ENCODE measurements at places on chromosomes 2 and 18.

DNA sequence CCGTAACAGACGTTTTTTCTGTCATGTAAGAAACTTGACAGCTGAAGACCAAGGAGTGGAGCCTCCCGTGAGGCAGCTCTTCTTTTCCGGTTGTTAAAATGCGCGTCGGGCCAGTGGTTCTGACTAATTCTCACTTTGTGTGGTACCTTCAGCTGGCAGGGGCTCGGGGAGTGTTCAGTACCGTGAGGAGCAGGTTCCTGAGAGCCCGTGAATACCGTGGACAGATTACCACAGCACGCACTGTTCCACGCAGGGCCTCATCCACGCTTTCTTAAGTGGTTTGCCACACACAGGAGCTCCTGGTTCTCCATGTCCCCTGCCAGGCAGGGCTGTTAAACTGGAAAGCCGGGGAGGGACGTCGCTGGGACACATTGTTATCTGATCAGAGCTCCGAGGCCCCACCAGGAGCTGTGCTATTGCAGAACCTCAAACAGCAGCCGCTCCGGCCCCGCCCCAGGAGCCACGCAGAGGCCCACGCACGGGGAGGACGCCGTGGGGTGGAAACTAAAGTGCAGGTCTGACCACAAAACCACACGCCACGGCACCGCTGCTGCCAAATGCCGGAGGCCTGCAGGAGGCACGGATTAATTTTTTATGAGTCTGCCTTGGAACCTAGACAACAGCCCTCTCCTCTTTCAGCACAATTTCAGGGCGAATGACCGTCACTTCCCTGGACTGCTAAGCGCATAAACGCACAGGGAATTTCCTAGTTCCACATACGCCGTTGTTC, 43.3 kb downstream of the NFATC1 start:
- DNase-seq = no peak

DNA sequence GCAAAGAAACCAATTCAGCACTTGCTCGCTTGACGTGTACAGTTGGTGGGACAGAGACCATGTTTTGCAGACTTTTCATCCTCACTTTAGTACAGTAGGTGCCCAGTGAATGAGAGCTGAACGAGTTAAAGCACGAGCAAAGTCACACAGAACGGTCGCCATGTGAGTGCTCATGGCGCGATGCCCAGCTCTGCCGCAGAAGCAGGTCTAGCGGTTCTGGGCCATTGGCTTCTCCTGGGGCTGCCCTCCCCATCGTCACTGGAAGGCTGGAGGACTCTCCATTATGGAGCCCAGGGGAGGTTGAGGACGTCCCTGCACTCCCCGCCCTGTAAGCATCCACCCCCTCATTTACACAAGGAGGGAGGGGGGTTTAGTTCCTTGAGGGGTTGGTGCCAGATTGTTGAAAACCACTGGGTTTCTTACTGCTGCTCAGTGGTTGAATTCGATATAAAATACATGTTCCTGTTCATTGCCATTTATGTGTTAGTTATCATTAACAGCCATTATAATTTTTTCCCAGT, 24.9 kb downstream of the PTGR3 start:
- no peak for DNase-seq

DNA sequence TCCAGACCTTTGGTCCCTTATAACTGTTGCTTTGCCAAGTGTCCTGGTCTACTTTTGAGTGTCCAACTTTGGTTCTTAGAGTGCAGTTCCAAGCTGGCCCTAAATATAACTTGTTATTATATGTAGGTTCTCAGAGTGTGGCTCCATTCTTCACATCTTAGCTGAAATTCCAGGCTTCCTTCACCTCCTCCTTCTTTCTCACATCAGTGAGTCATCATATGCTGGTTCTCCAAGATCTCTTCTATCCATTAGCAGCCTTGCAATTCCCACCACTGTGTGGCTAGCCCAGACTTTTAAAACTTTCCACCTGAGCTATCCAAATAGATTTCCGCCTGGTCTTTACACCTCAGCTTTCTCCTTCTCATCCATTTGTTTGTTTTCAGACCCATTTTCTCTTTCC, 12.6 kb upstream of the CXCR4 start:
- DNase-seq = no peak

GRCh38 chr2:10556271-10557140, 108.4 kb upstream of the ODC1 start:
- DNase-seq = no peak

- DNase-seq = no peak
Observed at GRCh38 chr2:211867845-211868451, 670.7 kb downstream of the ERBB4 start.

DNA sequence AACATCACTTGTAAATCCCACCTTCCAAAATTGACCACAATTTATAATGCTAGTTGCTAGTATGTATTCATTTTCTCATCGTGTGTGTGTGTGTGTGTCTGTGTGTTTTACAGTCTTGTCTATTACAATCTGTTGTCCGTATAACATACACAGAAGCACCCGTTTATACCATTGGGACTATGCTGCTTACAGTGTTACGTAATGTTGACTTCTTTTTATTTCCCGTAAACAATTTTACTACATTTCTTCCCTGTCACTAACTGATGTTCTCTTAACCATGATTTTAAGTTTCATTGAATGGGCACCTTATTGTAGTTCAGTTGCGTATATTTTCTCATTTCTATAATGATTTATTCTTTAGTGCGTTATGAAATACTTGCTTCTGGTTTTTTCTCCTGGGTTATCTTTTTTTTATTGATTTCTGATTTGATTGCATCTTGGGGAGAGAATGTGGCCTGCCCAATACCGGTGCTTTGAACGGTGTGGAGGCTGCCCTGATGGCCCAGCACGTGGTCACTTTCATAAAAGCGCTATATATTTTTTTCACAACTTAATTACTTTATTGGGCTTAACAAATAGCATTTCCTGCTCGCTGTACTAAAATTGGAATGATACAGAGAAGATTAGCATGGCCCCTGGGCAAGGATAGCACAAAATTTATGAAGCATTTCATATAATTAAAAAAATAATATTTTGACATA, 14.5 kb upstream of the ASB1 start:
- DNase-seq = no peak

GRCh38 chr2:33762636-33763035, 163.5 kb upstream of the FAM98A start:
- no peak for DNase-seq

DNA sequence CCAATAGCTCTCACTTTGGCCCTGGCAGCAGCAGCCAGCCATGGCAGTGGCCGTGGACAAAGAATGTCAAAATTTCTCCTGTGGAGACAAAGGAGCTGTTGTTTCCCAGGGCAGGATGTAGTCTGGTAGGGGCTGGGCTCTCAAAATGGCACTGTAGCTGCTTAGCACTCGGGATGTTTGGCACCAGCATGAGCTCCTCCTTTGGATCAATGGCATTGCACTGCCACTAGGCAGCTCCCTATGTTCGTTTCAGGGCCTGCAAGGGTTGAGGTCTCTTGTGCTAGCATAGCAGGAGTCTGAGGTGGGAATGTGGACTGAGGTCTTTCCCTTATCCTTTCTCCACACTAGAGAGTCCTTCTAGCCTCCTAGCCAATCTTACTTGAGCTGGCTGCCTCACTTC, 948.8 kb upstream of the FAM98A start:
- no peak for DNase-seq

DNA sequence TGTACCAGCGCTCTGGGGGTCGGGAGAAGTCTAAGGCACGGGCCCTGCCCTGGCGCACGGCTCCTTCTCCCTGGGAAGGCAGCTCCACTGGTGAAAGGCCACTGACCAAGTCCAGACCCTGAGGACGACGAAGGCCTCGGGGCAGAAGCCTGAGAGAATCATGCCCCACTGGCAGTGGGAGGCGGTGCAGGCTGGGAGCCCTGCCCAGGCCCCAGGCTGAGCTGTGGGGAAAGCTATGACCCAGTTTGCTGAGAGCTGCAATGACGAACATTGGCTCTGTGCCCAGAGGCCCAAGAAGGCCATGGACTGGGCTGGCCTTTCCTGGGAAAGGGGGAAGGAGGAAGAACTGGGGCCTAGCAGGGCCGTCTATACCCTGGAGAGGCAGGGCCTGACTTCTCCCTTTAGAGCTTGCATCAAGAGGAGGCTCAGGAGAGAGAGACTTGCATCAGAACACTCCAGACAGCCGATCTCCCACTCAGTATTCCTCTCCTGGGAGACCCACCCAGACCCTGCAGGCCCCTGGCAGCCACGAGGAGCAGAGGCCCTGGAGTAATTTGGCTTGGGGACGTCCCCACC, 32.9 kb downstream of the HS1BP3 start:
- peak; percentile 98 for DNase-seq

DNA sequence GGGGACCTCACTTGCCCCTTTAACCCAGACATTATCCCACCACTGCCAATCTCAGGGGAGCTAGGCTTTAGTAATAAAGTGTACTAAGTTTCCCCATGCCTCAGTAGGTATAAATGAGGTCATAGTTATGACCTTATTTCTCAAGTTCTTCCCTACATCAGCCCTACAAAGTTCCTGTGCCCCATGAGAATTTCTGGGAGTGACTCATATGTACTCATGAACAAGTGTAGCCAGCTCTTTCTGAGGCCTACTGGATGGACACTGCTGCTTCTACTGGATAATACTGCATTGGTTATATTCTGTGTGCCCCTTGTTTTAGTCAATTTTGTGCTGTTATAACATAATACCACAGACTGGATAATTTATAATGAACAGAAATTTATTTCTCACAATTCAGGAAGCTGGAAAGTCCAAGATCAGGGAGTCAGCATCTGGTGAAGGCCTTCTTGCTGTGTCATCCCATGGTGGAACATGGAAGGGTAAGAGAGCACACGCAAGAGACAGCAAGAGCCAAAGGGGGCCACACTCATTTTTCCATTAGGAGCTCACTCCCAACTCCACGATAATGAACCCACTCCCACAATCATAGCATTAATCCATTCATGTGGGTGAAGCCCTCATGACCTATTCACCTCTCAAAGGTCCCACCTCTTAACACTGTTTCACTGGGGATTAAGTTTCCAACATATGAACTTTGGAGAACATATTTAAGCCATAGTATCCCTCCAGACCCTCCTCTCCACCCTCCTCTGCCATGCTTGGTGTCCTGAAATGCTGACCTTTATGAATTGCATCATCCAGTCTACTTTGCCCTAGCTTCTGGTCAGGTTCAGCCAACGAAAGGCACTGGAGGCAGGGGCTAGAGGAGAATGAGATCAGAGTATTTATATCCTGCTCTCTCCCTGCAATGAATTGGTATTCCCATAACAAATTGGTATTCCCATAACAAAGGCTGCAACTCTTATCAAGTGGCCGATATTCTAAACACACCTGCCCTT, 25.4 kb upstream of the ST3GAL5 start:
- no peak for DNase-seq

GRCh38 chr2:241808051-241808720, 807 bp upstream of the NEU4 start:
- DNase-seq = peak; percentile 13

DNA sequence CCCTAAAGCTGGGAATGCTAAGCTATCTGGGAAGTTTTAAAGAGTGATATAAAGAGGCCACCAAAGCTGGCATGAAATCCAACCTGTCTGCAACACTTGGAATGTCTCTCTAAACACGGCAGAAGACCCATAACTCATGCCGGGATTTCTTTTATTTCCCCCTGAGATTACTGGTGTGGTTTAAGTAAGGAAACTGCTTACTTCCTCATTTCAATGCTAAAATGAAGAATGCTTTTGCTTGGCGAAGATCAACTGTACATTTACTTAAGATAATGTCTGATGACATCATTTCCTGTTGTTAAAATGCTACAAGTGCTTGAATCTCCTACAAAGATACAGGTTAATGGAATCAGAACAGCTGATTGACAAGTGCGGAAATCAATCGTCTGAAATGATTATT, 353.8 kb upstream of the SALL3 start:
- no peak for DNase-seq

DNA sequence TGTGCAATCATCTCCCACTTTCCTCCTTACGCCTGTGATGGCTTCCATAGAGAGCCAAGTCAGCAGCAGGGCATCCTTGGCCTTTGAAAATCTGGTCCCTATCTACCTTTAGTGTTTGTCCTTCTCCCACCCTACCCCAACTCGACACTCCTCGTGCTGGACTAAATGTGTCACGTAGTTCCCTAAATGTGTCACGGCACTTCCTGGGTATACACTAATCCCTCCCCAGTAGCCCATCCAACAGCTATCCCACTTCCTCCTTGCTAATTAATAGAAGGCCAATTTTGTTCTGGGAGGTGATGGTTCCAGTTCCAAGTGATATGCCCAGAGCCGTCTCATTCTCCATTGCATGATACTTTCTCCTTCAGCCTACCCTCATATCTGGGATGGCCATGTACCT, 36.5 kb upstream of the ZFP36L2 start:
- no peak for DNase-seq

GRCh38 chr2:208440716-208441115, 34.1 kb downstream of the PTH2R start:
- DNase-seq = no peak

- DNase-seq = no peak
Observed at GRCh38 chr2:32788114-32788513, 158.6 kb upstream of the LTBP1 start.

DNA sequence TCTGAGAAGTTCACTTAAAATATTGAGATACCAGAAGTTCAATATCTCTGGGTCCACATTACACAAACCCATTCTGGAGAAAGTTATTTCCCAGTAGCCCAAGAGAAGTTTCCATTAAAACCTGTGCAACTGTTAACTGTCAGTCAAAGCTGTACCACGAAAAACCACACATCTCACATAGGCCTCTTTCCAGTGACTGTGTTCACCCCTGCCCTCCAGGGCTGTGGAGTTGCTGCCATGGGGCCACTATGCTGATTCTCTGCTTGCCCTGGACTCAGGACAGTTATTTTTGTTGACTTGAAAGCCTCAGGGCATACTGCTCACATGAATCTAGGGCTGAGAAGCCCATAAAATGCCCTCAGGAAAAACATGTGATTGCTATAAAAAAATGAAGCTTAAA, 153.8 kb downstream of the PIEZO2 start:
- DNase-seq = no peak

DNA sequence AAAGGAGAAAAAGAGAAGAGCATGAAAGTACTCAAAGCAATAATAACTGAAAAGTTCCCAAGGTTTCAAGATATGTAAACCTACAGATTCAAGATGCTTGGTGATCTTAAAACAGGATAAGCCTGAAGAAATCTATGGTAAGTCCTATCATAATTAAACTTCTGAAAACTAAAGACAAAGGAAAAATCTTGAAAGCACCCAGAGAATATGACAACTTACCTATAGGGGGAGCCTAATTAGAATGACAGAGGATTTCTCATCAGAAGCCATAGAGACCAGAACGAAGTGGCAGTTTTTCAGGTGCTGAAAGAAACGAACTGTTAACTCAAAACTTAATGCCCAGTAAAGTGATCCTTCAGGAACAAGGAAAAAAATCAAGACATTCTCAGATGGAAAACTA, 59.7 kb downstream of the XDH start:
- DNase-seq = no peak

- DNase-seq = no peak
Observed at GRCh38 chr2:23550553-23550952, 165.6 kb downstream of the KLHL29 start.

GRCh38 chr2:60867848-60868247, 13.5 kb upstream of the REL start:
- DNase-seq = no peak

- no peak for DNase-seq
Observed at GRCh38 chr2:136016836-136017235, 31.4 kb upstream of the DARS1 start.

GRCh38 chr2:69122271-69122670, 109.3 kb downstream of the ANTXR1 start:
- no peak for DNase-seq

GRCh38 chr18:44465381-44465841, 215.3 kb upstream of the SETBP1 start:
- DNase-seq = no peak

All from left ventricle myocardium inferior (tissue), 1 donor.